Right cardiac atrium (tissue), 5 donors: ENCODE measurements at places on chromosomes 12 and 14.
A peak's percentile ranks its signal among the peaks of the same experiment; 100 is the strongest.

- no peak for DNase-seq
Observed at GRCh38 chr14:101500061-101500460, 61.2 kb upstream of the DIO3 start.

DNA sequence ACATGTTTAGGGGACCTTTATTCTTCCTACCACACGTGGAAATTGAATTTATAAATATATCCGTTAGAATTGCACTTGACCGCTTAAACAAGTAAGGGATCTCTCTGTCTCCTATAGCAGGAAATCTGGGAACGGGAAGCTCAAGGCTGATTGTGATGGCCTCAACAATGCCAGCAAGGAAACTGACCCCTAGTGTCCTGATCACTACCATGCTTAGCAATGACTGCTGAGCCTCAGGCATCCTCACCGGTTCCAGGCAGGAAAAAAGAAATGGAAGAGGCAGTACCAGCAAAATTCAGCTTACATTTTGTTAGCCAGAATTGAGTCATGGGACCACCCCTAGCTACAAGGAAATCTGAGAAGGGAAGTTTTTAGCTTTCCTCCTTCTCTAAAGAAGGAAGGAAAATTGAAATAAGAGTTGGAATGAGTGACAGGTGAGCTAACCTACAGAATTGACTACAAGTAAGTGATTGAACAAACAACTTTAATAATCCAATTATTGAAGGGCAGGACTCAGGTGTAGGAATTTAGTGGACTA, 43.9 kb upstream of the AMN1 start:
- DNase-seq: no peak

- no peak for DNase-seq
Observed at GRCh38 chr12:77584860-77585259, 245.8 kb upstream of the NAV3 start.

DNA sequence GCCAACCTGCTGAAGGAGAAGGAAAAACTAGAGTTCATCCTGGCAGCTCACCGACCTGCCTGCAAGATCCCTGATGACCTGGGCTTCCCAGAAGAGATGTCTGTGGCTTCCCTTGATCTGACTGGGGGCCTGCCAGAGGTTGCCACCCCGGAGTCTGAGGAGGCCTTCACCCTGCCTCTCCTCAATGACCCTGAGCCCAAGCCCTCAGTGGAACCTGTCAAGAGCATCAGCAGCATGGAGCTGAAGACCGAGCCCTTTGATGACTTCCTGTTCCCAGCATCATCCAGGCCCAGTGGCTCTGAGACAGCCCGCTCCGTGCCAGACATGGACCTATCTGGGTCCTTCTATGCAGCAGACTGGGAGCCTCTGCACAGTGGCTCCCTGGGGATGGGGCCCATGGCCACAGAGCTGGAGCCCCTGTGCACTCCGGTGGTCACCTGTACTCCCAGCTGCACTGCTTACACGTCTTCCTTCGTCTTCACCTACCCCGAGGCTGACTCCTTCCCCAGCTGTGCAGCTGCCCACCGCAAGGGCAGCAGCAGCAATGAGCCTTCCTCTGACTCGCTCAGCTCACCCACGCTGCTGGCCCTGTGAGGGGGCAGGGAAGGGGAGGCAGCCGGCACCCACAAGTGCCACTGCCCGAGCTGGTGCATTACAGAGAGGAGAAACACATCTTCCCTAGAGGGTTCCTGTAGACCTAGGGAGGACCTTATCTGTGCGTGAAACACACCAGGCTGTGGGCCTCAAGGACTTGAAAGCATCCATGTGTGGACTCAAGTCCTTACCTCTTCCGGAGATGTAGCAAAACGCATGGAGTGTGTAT, 2.4 kb downstream of the FOS start:
- DNase-seq: no peak

DNA sequence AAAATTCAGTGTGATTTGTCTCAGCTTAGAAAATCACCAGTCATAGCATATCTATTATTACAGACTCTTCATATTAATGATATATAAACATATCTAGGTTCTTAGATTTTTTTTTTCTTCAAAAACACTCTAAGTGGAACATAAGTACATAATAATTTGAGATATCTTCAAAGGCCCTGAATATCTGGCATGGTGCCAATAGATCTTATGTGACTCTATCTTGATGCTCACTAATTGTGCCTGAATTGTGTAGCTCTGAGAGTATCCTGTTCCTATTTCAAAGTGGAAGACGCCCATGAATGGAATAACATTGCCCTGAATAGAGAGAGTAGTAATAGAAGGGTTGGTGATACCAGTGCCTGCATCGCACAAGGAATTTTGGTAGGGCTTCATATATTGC, 1312.7 kb upstream of the USP15 start:
- no peak for DNase-seq

- DNase-seq: no peak
Observed at GRCh38 chr12:63266988-63267387, 116.0 kb upstream of the AVPR1A start.

- peak; percentile 50 for DNase-seq
Observed at GRCh38 chr14:99647411-99647810, 2.5 kb downstream of the HHIPL1 start.

DNA sequence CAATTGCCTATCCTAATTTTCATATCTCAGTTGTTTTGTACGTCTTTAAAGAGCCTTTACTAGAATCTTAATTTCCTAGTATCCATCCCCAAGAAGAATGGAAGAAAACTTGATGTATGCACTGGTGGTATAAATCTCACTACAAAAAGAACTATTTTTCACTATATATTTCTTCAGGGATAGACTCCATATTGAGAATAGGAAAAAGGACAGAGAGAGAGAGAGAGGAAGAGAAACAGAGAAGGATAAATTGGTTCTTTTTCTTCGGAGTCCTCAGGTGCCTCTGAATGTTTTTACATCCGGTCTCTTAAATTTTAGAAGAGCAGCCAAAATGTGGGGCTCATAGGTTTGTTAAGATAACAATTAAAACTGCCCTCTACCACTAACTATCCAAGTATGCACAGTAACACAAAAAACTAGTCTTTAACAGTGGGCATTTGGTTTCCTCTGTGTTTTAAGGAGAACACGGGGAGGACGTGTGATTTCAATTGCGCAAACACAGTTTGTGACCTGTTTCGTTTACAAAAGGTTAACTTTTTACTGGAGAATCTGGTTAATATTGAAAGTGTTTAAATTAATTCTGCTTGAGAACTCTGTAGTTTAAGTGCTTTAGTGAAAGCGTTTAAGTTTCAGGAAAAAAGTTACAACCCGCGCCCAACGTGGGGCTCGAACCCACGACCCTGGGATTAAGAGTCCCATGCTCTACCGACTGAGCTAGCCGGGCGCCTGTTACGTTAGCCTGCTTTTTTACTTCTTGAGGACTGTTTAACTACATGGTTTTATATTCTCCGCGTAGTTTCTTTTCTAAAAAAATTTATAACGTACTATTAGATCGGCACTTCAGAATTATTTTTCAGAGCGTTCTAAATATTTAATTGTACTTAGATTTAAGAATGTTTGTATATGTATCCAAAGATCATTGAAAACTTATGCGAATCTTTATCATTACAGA, 5.1 kb upstream of the PSMA3 start:
- peak; percentile 83 for DNase-seq

DNA sequence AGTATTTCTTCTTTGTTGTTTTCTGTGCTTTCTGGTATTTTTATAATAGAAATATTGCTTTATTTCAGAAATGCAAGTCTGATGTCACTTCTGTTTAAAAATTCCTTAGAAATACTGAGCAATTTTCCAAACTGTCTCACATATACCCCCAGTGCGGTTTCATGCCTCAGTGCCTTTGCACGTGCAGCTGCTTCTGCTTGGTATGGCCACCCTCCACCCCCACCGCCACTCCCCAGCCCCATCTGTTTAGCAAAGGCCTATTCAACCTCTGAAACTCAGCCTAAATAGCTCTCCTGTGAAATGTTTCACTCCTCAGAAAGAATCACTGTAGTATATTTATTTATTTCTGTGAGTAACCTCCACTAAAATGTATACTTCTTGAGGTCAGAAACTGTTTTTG, 52.3 kb downstream of the PPM1H start:
- no peak for DNase-seq

DNA sequence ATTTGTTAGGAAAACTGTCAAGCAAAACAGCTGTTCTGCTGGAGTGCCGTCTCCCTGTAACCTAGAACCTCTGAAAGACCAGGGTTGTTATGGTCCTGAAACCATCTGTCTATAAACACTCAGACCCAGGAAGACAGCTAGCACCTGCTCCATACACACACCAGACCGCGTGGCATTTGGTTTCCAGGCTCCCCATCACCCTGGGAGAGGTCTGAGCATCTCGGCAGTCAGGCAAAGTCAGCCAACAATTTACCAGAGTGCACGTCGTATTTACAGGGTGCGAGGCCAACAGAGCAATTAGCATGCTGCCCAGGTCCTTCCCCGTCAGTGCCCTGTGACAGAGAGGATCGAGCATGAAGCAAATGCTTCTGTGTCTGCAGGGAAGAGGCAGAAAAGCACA, 272.5 kb downstream of the SLC15A4 start:
- no peak for DNase-seq

GRCh38 chr14:73223049-73223448, 14.3 kb upstream of the PAPLN start:
- DNase-seq: no peak

GRCh38 chr12:8871068-8871467, 43.2 kb upstream of the PHC1 start:
- DNase-seq: no peak

DNA sequence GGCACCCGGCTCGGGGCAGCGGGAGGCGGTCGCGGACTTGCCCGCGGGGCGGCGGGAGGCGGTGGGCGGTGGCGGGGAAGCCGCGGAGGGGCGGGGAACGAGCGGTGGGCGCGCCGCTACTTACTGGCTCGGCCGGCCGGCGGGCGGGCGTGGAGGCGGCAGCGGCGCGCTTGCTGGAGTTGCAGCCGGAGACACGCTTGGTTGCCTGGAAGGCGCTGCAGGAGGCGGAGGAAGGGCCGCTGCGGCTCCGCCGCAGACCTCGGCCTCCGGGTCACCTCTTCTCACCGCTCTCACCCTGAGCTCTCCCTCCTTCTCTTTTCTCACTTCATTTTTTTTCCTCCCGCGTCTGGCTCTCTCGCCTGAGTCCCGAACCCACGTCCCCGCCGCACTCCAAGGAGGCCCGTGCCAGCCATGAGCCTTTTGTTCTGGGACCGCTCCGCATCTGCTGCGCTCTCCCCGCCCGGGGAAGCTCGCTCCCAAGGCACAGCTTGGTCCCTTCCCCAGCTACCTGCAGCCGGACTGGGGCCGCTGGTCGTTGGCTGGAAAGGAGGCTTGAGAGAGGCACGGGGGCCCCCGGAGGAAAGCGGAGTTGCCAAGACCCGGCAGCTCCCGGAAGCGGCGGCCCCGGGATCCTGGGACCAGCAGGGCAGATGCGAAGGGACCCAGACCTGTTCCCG, 592 bp upstream of the KCNK10 start:
- peak; percentile 48 for DNase-seq

GRCh38 chr12:4987076-4988046, 56.3 kb upstream of the KCNA5 start:
- DNase-seq: no peak

GRCh38 chr12:3480764-3481163, 10.2 kb upstream of the PRMT8 start:
- DNase-seq: no peak

DNA sequence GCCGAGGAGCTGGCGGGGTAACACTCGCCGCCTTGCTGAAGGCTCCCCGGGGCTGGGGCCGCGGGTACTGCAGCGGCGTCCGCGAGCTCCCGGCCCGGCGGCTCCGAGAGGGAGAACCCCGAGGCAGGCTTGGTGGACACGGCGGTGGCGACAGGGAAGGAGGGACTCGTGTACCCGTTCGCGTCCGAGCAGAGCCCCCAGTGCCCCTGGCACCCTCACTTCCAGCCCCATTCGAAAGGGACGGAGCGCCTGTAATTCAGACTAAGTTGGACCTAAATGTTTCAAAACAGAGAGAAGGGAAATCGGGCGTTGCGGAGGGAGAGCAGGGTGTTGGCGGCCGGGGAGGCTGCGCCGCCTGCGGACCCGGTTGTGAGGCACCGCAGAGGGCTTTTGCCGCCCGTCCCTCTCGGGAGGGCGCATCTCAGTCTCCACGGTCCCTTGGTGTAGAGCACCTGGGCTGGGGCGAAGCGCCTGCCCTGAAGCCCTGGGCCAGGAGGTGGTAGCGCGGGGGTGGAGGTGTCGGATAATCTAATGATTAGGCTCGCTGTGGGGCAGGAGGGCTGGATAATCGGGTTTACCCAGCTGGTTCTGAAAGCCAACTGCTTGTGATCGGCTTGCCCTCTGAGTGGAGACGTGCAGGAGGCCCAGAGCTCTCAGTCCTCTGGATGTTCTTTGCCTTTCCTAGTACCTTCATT, 771 bp downstream of the DAAM1 start:
- peak; percentile 71 for DNase-seq

DNA sequence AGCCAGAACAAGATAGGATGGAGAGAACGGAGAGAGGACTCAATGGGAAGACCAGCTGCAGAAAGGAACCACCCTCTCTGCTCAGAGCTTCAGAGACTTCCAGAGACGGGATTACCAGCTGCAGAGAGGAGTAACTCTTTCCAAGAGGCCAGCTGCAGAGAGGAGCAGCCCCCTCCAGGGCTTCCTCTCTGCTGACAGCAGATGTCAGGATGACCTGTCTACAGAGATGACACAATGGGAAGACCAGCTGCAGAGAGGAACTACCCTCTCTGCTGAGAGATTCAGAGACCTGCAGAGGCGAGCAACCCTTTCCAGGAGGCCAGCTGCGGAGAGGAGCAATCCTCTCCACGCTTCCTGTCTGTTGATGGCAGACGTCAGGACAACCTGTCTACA, 61.8 kb downstream of the KLRG1 start:
- no peak for DNase-seq

DNA sequence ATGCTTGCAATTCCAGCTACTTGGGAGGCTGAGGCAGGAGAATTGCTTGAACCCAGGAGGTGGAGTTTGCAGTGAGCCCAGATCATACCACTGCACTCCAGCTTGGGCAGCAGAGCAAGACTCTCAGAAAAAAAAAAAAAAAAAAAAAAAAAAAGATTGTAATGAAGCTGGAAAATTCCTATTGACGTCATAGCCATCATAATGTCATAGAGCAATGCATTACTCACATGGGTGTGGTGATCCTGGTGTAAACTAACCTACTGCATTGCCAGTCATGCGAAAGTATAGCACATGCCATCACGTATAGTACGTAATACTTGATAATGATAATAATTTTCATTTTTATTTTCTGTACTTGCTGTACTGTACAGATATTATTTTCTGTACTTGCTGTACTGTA, 42.7 kb upstream of the NID2 start:
- no peak for DNase-seq

GRCh38 chr12:53213348-53213747, 6.3 kb upstream of the ITGB7 start:
- peak; percentile 87 for DNase-seq

DNA sequence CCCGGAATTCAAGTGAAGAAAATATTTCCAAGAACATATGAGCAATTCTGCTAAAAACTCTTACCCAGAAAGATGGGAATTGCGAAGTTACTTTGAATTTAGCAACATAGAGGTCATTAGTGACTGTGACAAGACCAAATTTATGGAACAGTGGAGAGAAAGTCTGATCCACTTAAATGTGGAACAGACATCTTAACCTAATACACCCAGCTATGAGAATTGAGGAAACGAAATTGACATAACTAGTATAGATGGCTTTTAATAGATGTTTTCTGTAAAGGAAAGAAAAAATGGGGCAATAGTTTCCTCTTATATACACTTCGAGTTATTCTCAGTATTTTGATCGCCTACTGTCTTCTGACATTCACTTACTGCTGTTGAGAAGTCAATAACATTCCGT, 4.6 kb downstream of the OVCH1 start:
- DNase-seq: no peak
